ENCODE measurements at places on chromosomes 4 and X.

- no peak for DNase-seq
Measured at GRCh38 chrX:112835019-112835418, 5.6 kb downstream of the AMOT start.

GRCh38 chr4:142284402-142285221, 561.5 kb downstream of the INPP4B start:
- no peak for DNase-seq

GRCh38 chr4:174398728-174399127, 115.0 kb downstream of the CEP44 start:
- no peak for DNase-seq

DNA sequence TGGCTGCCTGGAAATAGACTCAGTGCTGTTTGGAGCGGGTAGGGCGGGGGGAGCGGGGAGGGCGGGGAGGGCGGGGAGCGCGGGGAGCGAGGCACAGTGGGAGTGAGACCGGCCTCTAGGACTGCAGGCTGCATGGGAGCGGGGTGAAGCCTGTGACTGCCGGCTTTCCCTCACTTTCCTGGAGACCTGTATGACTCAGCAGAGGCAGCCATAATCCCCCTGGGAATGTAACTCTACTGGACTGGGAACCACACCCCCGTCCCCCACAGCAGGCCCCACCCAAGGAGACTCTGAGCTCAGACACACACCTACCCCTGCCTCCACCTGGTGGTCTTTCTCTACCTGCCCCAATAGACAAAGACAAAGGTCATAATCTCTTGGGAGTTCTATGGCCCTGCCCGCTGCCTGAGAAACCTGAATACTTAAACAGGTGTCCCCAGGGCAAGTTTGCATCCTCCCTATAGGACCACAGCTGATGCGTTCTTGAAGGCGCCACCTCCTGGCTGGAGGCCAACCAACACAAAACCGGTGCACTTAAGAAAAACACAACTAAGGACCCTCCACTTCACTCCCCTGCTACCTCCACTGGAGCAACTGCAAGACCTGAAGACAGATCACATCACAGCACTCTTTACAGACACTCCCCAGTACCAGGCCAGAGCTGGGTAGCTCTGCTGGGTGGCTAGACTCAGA, 18.0 kb downstream of the HDAC8 start:
- DNase-seq: no peak

DNA sequence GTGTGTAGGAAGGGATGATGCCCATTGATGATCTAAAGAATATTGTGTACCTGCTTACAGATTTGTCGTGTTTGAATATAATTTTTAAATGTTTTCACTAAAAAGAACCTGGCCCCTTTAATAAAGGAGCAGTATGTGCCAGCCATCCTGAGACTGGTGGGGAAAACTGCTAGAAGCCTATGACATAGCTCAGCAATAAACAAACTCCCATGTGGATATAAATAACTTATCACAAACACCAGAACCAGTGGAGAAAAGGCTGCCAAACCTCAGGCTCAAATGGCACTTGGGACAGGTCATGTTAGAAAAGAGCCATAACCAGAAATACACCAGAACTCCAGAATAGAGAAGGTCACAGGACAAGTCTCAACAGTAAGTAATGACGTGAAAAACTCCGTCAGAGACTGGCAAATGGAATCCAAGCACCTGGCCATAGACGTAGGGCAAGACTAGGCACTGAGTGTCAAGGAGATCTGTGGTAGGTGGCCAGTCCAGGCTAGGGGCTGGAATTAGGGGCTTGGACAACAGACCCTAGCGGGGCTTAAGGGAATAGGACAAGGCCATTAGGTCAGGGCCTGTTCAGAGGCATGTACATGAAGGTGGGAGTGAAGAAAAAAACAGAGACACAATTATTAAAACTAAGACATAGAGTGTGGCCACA, 11.7 kb upstream of the QRFPR start:
- no peak for DNase-seq

DNA sequence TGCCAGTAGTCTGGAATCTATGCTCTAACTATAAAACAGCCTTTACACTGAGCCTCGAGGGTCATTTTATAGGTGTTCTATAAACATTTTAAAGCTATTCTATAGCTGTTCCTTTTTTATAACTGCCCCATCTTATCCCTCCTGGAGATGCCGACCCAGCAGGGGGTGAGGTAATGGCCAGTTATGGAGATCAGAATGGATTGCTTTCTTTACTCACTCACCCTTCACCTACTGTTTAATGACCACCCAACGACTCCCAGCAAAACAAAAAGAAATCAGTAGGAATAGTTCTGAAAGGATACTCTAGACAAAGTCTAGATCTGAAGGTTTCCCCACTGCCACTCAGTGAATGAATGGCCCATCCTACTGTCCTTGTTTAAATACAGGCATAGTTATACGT, 1113.1 kb downstream of the FAT4 start:
- no peak for DNase-seq

DNA sequence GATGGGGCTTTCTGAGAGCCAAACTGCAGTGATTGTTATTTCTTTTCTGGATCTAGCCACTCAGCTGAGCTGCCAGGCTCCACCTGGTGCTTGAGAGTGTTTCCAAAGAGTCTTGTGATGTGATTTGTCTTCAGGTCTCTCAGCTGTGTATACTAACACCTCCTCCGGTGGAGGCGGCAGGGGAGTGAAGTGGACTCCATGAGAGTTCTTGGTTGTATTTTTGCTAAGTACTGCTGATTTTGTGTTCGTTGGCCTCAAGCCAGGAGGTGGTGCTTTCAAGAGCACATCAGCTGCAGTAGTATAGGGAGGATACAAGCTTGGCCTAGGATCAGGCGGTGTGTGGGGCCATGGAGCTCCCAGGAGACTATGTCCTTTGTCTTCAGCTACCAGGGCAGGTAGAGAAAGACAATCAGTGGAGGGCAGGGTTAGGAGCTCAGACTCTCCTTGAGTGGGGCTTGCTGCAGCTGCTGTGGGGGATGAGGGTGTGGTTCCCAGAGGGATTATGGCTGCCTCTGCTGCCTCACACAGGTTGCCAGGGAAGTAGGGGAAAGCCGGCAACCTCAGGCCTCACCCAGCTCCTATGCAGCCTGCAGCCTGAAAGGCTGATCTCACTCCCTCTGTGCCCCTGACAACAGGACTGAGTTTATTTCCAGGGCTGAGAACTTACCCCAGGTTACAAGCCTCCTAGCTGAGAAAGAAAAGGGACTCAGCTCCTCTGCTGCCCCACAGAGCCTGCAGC, 62.4 kb downstream of the NPFFR2 start:
- DNase-seq: no peak

- no peak for DNase-seq
Measured at GRCh38 chr4:70008771-70009170, 13.0 kb downstream of the STATH start.

- DNase-seq: no peak
Measured at GRCh38 chrX:32185160-32185559, 1026.2 kb downstream of the DMD start.

- DNase-seq: no peak
Measured at GRCh38 chrX:71545364-71545763, 12.5 kb downstream of the OGT start.

DNA sequence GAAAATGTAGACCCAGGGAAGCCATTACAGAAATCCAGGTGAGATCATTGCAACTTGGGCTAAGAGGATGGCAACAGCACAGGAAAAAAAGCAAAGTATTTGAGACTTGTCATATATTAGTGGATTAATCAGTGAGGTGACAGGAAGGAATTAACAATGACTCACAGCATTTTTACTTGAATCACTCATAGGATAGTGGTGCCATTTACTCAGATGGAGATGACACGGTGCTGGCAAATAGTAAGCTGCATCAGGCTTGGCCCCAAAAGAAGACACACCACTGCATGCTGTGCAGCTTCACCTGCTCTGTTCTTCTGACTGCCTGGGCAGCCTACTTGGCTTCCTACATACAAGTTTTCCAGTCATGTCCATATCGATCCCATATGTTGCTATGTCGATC, 144.8 kb downstream of the FRYL start:
- no peak for DNase-seq

DNA sequence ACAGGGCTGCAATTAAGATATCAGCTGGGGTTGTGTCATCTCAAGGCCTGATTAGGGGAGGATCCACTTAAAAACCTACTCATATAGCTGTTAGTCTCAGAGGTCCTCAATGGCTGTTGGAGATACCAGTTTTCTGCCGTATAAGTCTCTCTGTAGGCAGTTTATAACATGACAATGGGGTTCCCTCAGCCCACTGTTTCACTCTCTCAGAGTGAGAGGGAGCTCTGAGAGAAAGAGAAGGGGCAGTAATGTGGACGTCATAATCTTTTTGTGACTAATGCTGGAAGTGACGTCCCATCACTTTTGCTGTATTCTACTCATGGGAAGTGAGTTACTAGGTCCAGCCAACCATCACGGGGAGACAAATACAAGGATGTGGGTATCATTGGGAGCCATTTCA, 70.3 kb downstream of the STIM2 start:
- no peak for DNase-seq

DNA sequence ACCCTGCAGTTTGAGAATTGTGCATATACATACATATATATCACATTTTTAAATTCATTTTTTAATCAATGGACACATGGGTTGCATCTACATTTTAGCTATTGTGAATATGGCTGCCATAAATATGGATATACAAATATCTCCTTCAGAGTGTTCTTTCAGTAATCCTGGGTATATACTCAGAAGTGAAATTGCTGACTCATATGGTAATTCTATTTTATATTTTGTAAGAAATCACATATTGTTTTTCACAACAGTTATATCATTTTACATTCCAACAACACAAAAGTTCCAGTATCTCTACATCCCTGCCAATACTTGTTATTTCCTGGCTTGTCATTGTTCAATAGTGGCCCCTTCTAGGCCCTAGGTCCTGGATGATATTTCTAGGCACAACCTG, 20.6 kb upstream of the HSFX4 start:
- DNase-seq: no peak

DNA sequence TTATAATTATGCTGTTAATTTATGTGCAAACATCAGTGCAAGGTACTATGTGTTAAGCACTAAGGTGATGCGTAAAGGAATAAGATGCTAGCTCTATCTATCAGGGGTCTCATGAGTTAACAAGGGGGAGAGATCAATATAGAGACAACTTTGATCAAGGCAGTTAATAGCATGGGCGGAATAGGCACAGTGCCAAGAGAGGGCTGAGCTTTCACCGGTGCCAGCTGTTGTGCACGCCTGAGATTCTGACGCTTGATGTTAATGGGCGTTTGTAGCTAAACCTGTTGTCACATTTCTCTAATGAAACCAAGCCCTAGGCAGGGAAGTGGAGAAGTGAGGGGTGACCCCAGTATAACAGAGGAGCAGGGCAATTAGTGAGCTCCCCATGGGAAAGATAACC, 86.0 kb upstream of the NMU start:
- DNase-seq: no peak

GRCh38 chr4:87005369-87005689, 70.5 kb downstream of the AFF1 start:
- no peak for DNase-seq

GRCh38 chr4:140523370-140523856, 555 bp upstream of the ELMOD2 start:
- DNase-seq: no peak

DNA sequence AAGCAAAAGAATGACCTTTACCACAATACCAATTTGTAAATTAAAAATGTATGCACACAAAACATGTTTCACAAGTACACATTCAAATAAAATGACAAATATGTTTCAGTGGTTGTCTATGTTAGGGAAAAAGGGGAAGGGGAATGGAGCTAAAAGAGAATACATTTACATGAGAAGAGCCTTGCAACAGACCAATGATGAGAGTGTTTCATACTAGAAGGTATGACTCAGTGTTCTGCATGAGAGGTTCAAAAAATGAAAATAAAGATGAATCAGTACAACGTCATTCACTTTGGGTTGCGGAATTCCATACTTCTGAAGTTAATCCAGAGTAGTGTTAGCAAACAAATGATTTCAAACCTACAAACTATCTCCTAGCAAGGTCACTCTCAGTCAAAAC, 51.7 kb downstream of the RPGR start:
- no peak for DNase-seq

DNA sequence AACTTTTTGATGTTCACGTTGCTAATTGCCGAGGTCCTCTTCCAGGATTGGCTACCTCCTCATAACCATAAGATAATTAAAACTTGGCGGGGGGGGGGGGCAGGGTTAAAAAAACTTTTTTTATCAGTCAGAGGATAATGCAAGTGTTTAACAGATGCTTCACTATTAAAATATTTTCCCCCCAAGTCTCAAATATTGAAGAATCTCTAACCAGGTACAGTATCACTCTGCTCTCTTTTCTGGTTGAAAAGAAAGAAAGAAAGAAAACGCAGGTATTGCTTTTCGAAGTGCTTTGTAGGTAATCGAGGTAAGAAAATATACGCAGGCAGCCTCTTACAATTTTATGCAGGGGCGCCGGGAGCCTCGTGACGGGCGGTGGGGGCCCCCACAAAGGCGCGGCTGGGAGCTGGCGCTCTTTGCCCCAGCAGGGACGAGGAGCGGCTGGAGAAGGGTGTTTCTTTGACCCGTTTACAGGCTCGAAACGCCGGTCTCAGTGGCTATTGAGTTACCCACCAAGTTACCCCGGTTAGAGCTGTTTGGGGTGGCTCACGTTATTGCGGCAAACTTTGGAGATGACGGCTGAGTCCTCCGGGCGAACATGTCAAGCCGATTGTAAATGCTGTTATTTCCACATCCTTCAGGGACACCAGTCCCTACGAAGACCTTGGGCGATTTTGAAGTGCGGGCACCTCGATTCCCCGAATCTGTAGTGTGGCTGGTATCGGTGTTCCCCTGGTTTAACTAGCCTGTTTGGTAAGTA, 477 bp upstream of the HAND2 start:
- DNase-seq: no peak

DNA sequence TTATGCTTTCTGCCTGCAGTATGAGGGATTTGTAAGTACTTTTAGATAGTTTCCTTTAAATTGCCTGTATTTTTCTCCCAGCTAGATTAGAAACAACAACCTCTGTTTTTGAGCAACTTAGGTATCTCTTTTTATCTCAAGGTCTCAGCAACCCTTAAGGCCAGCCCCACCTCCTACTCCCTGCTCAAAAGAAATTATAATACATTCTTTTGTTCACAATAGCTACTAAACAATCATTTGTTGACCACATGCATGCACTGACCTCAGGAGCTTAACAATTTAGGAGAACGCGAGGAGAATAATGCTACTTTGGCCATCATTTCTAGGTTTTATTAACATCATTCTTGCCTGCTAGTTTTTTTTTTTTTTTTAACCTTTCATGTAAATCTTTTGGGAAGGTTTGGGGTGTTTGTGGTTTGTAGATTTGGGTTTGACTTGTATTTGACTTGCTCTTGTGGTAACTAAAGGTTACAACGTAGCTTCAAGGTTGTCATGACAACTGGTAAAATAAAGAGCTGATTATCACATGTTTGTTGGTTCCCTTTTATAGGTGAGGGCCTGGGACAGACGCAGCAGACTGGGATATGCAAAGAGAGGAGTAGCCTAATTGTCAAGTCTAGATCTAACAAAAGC, 145.4 kb upstream of the PLAC1 start:
- DNase-seq: no peak

- no peak for DNase-seq
Measured at GRCh38 chrX:24777660-24778059, 83.9 kb downstream of the POLA1 start.

DNA sequence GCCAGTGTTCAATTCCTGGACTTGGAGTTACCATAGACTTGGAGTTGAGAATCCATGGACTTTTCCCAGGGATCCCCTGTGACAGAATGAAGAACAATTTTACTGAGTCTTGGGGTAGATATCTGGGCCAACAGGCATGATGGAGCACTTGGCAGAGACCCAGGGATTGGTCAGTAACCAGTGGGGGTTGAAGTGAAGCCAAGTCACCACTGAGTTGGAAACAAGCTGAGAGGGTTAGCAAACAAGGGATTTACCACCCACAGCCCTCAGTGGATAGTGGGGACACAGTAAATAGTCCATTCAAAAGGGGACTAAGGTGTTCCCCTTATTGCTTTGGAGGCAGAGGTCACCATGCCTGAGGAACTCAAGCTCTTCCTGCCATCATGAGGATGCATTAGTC, 281.7 kb downstream of the PPP1R2C start:
- DNase-seq: no peak

Data from activated T-cell treated with anti-CD3 and anti-CD28 coated beads for 4 hours (primary cell).